Occipital lobe (tissue), 3 donors: ENCODE measurements at places on chromosomes 2 and 18.

DNA sequence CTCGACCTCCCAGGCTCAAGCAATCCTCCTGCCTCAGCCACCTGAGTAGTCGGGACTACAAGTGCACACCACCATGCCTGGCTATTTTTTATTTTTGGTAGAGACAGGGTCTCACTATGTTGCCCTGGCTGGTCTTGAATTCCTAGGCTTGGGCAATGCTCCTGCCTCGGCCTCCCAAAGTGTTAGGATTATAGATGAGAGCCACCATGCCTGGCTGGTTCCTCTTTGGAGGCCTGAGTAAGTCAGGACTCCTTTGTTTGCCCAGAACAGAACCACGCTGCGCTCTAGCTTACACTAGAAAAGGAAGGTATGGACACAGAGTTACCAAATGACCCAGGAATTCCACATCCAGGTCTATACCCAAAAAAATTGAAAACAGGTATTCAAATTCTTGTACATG lies 135.9 kb upstream of the SLC1A4 start:
- no peak for DNase-seq

DNA sequence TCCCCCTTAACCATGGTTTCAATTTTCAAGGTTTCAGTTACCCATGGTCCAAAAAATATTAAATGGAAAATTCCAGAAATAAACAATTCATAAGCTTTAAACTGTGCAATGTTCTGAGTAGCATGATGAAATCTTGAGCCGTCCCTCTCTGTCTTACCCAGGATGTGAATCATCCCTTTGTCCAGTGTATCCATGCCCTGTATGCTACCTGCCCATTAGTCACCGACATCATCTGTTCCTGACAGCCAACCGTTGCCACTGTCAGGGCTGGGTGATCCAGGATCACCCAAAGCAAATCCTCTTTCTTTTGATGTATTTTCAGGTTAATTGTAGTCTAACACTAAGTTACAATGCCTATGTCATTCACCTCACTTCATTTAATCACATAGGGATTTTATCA lies 15.7 kb upstream of the OLA1 start:
- DNase-seq, result no peak

DNA sequence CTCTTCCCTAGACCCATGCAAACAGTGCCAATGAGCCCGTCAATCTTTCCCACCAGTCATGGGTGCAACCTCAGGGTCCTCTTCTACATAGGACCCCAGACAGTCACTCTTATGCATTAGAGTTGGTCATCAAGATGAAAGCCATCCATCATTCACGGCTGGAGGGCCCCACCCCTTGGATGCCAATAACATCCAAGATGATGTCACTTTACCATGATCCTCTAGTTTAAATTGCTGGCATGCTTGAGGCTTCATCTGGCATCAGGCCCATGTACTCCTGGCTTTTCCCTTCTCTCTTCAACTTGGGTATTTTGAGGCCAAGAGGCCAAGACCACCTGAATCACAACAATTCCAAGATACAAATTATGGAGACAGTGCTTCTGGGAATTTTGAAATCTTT lies 91.1 kb upstream of the MAPK4 start:
- DNase-seq, result no peak

DNA sequence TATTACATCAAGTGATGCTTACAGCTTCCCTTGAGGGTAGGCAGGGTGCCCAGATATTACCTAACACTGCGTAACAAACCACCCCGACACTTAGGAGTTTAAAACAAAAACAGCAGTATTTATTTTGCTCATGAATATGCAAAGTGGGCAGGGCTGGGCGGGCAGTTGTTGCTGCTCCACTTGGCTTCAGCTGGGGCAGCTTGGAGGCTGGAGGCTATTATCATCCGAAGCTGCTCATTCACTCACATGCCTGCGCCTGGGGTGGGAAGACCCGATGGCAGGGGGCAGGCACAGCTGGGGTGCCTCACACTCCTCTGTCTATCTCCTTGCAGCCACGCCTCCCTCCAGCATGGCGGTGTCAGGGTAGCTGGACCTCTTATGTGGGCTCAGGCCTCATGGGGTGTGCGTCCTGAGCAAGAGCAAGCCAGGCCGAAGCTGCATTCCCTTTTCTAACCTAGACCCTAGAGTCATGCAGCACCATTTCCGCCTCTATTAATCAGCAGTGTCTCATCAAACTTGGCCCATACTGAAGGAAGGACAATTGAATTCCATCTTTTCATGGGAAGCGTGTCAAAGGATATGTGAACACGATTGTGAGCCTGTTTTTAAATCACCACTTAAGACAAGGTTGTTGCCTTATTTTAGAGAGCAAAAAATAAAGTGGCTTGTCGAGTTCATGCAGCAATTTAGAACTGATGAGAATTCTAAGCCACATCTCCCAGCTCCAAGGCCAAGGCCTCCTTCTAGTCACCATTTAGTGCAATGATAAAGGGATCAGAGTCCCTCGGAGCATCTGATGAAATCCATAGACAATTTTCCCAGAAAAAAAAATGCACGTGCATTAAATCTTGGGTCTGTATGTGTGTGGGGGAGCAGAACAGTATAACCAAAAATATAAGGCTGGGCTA lies 54.9 kb downstream of the SDC1 start:
- no peak for DNase-seq

DNA sequence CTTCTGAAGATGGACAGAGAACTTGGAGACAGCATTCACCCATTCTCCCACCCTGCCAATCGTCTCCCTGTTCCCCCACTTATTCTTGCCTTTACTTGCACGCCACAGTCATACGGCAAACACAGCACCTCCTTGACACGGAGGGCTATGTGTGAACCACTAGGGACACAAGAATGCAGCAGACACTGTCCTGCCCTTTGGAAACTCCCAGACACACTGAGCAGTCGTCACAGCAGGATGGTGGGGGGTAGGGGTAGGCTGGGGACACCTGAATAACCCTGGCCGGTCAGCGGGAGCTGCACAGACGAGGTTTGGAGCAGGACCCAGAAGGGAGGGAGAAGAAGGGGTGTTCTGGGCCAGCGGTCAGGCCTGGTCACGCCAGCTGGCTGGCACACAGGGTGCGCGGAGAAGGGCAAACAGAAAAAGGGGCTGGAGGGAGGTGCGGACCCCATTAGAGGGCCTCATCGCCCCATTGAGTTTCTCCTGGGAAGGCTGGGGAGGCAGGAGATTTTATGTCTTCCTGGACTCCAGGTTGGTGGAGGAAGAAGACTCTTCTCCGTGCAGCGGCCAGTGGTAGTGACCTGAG lies 40.0 kb upstream of the FOSL2 start:
- no peak for DNase-seq

GRCh38 chr2:190840569-190841172 lies 40.0 kb upstream of the GLS start:
- no peak for DNase-seq

DNA sequence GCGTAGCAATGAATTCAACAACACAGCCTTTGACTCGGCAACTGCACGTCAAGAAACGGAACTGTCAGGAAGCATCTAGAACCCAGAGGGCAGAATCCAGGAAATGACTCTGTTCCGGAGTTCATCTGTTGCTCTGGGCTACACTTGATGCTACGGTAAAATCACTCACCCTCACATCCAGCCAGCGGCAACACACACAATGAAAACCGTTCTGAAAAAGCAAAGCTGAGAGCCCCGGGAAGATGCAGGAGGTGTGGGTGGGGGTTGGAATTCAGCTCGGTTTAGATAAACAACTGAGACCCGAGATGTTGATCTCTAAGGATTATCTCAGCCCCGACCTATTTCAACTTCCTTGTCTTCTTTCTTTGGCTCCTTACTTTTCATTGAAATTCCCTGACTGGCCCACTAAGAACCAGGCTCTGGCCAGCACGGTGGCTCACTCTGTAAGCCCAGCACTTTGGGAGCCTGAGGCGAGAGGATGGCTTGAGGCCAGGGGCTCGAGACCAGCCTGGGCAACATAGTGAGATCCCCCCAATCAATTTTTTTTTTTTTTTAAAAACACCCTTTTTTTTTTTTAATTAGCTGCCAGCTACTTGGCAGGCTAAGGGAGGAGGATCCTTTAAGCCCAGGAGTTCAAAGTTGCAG lies 13.3 kb upstream of the RAB17 start:
- DNase-seq, result no peak

DNA sequence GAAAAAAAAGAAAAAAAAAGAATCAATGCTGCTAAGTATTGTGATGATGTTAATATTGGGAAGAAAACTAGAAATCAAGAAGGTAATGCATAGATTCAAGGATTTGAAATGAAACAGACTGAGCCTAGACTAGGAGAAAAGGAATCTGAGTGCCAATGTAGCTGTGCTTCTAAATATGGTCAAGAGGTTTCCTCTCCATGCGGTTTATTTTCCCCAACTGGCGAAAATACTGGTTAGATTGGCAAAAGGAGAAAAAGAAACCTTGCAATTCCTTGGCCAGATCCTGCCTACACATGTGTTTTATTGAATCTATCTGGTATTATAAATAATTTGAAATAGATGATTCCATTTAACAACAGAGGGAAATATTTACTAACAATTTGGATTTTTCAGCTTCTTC lies 5.7 kb downstream of the SCN3A start:
- DNase-seq, result no peak

DNA sequence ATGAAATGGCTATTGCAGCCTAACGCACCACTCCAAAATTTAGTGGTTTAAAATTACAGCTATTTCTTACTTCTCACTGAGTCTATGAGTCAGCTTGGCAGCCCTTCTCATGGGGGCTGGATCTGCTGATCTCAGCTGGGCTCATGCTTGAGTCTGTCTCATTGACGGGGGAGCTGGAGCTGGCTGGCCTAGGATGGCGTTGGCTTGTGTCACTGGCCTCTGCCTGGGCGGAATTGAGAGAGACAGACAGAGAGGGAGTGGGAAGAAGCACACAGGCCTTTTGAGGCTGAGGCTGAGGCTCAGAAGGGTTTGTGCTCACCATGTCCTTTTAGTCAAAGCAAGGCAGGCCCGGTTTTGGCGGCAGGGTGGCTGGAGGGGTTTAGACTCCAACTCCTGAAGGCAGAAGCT lies 412.1 kb upstream of the MYT1L start:
- peak; percentile 81 for DNase-seq

DNA sequence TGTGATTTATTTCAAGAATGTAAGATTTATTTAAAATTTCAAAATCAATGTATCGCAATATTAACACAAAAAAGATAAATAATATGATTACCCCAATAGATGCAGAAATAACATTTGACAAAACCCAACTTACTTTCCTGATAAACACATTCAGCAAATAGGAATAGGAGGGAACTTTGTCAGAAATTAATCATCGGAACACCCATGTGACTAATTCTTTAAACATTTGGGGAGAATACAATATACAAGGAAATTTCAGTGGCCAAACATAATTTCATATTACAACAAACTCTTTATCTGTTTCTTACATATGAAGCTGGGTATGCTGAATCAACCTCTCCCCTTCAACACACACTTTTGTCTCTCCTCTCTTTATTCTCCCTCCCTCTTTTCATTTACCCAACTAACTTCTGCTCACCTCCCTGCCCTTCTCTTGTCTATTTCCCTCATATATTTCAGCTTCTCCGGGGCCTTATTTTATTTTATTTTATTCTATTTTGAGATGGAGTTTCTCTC lies 309.6 kb upstream of the CNTNAP5 start:
- no peak for DNase-seq

DNA sequence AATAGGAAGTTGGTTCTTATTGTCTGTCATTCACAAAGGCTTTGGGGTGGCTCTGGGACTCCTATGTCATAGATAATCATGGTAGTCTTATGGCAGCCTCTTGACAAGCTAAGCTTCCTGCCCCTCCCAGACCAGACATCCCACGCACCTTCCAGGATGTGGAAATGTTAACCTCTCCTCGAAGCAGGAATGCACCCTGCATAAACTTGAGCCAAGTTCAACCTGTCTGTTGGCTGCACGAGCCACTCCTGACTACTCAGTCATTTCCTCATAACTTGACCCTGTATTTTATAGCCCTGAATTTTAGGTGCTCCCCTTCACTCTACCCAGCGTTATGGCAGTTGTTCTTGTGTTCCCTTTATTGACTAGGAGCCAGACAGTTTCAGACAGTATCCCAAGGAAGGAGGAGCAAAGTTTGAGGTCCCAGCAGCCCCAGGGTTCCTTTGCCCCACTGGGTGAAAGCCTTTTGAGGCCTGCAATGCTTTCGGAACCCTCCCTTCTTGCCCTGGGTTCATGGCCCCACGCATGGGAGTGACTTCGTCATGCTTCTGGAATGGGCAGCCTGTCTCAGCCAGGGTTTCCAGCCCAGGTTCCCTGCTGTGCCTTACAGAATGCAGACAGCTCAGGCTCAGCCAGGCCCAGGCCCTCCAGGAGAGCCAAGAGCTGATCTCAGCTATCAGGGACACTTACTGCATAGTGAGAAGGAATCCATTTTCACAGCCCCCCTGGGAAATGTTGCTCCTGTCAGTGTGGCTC lies 15.6 kb upstream of the INO80C start:
- no peak for DNase-seq

DNA sequence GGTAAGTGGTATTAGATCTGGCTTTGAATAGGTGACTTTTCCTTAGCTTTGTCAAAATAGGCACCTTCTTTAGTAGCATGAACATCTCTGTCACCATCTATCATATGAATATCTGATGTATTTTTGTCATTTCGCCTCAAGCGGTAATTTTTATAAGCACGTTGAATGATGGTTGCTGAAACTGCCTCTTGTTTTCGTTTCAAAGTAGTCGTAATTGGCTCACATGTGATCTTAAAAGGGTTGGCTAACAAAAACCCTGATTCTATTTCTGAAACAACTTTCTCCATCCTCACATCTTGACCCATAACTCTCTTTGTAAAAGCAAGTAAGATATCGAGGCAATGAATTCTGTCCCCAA lies 29.8 kb upstream of the SCN9A start:
- no peak for DNase-seq

DNA sequence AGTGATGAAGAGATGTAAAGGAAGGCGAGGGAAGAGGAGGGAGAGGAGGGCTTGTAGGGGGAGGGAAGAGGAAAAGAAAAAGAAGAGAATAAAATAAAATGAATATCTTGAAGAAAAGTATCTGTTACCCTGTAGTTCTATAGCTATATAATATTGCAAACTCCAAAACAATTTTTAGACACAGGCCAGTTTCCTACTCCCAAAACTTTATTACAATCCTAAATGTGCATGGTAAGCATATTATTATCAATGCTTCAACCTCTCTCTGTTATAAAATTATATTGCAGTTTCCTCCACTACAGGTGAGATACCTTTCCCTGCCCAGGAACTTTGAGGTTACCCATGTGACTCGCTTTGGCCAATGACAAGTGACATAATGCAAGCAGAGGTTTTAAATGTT lies 1351.6 kb upstream of the NRXN1 start:
- DNase-seq, result no peak

GRCh38 chr2:107411267-107411666 lies 415.4 kb upstream of the RGPD4 start:
- DNase-seq, result no peak

DNA sequence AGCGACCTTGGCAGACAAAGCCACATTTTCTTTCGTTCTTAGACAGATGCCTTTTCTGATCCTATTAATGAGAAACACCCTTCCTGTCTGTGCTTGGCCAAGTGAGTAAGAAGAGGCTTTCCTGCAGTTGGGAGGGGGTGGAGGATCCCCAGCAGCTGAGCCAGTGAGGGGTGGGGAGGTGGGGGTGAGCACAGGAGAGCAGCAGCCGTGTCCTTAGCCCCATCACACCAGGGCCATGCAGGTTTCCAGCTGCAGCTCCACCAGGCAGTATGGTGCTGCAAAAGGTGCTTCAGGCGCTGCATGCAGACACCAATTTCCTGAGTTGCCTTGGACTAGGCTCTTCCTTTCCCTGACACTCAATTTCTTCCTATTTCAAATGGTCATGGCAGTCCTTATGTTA lies 123.3 kb upstream of the SIX2 start:
- no peak for DNase-seq

GRCh38 chr18:59501920-59502273 lies 142.8 kb upstream of the LMAN1 start:
- DNase-seq, result no peak
